ENCODE measurements at places on chromosomes 13 and 19.

- DNase-seq = peak; percentile 65
These were observed 5.4 kb upstream of the CDC37 start for GRCh38 chr19:10408511-10409283.

DNA sequence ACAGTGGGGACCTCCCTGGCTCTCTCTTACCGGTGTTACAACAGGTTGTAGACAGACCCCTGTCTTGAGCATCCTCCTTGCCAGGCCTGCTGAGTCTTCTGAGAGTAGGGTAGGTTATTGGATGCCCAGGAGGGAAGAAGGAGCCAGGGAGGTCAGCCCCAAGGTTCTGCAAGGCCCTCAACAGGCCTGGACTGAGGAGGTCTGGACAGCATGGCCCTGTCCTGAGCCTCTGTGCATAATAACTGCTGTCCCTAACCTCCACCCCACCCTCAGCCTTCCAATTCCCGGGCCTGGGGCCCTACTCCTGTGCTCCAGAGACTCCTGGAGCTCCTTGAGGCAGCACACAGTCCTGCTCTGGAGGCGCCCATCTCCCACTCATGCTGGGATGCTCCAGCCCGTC lies 336 bp downstream of the CD22 start:
- no peak for DNase-seq

- no peak for DNase-seq
These were observed 2425.1 kb upstream of the PCDH20 start for GRCh38 chr13:63840551-63841421.

GRCh38 chr19:41862445-41862986 lies 2.5 kb downstream of the RPS19 start:
- DNase-seq = no peak

DNA sequence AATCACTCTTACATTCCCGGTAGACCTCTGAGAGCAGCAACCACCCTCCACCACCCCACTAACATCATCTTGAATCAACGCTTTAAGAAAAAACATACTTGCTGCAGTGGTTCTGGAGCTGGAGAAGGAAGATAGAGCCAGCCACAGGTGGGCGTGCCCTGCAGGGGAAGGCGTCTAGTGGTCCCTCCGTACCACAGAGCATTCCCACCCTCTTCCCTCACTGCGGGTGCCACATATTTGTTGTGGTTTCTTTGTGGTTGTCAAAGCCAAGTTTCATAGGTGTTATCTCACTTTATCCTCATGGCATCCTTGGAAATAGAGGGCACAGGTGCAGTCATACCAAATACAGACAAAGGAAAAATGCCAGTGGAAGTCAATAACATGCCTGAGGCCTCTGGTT lies 22.2 kb downstream of the COL4A2 start:
- DNase-seq = no peak

GRCh38 chr13:114101358-114102130 lies 30.9 kb downstream of the RASA3 start:
- DNase-seq = no peak

GRCh38 chr19:40724855-40725254 lies 7.9 kb downstream of the ITPKC start:
- no peak for DNase-seq

GRCh38 chr13:32051156-32051555 lies 19.6 kb downstream of the FRY start:
- DNase-seq = no peak

GRCh38 chr13:112959206-112959605 lies 9.8 kb upstream of the MCF2L start:
- no peak for DNase-seq

- DNase-seq = no peak
These were observed 1116.1 kb downstream of the PCDH9 start for GRCh38 chr13:66113882-66114526.

- DNase-seq = peak; percentile 65
These were observed 1.0 kb downstream of the EPOR start for GRCh38 chr19:11382898-11383705.

- no peak for DNase-seq
These were observed 383.4 kb downstream of the IRS2 start for GRCh38 chr13:109403012-109403421.

- no peak for DNase-seq
These were observed 1721.4 kb downstream of the PCDH9 start for GRCh38 chr13:65508745-65509144.

DNA sequence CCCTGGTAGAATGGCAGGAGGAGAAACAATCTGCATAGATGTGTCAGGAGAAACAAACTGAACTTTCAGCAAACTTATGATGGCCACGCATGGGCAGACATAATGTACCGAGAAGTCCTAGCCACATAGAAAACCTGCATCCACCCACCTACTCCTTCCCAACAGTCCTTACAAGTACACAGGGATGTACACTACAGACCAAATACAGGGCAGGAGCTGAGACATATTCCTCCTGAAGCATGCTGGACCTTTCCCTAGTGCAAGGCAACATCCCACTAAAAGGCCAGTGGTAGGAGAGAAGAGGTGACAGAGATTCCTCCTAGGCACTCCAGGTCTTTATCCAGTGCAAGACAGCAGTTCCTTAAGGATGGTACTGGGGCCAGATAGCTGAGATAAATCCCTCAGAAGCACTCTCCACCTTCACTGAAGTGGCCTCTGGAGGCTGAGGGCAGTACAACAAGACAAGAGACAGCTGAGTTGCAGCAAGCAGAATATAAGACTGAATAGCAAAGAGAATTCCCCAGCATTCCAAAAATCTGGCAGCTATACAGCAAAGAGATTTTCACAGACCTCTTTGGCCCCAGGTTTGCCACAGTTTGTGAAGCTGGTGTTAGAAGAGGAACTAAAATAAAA lies 18.3 kb downstream of the VWA8 start:
- DNase-seq = no peak

DNA sequence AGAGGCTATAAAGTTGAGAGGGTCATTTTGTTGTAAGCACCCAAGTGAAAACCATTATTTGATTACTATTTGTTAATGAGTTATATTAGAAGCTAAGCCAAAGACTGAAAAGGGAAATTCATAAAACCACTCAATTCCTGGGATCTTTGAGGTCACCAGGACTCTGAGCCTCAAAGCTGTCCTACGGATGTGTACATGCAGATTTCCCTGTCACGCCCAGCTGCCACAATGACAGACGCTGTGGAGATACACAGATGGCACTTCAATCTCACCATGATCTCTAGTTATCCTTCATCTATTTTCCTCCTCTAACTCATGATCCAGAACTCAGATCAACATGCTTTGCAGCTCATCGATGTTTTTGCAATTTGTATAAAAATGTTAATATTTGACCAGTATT lies 403.5 kb upstream of the MIR17HG start:
- no peak for DNase-seq

DNA sequence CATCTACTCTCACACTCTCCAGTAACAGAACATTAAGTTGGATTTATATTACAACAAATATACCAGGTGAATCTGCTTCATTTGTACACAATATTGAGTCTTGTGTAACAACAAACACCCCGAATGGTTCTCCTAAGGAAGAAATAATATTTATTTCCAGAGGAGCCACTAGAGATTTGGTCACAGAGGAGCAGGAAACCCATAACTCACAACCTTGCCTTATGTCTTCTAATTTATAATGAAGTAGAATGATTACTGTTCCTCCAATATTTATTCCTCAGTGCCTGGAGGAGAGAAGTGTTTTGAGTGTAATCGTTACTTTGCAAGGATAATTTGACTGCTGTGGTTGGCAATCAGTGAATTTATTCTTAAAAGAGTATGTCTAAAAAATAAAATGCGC lies 1243.7 kb upstream of the PCDH20 start:
- DNase-seq = no peak

- DNase-seq = no peak
These were observed 830.6 kb upstream of the SLITRK5 start for GRCh38 chr13:86840250-86841191.

Data from stimulated activated CD4-positive, alpha-beta T cell treated with anti-CD3 and anti-CD28 coated beads, Interleukin-2, amount 100 ng/mL, for 24 hours (primary cell).